ENCODE measurements at places on chromosomes 7 and 10.
A peak's percentile ranks its signal among the peaks of the same experiment; 100 is the strongest.

DNA sequence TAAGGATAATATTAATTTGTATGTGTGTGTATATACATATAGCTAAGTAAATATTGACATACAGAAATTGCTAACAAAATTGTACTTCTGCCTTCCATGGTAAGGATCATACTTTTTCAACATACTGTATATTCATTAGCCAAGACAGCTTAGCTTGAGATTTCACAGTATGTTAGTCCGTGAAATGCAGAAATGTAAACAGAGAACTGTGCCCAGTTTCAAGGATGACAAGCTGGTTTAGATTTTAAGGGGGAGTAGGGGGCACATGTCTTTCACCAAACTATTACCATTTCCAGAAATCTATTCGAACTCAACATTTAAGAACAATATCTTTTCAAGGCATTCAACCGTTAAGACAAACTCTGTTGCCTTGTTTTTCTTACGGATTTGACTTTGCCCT is 182.2 kb downstream of the SORCS1 start:
- H3K36me3 ChIP-seq: no peaks in the 10 kb centered on the region
- no peaks in the 10 kb centered on the region for H3K4me1 ChIP-seq
- peaks cover 4% of the 10 kb centered on the region for H3K27me3 ChIP-seq
- no peak for DNase-seq

- peak overlapping the region; percentile 80 for H3K27ac ChIP-seq
- peaks cover 15% of the 10 kb centered on the region for H3K36me3 ChIP-seq
- H3K27me3 ChIP-seq: peaks cover 23% of the 10 kb centered on the region
- peaks cover 37% of the 10 kb centered on the region for H3K4me1 ChIP-seq
- H3K4me3 ChIP-seq: no peak overlapping the region
- peak; percentile 72 for DNase-seq
Measured at GRCh38 chr10:79293841-79294581, 53.3 kb upstream of the PPIF start.

DNA sequence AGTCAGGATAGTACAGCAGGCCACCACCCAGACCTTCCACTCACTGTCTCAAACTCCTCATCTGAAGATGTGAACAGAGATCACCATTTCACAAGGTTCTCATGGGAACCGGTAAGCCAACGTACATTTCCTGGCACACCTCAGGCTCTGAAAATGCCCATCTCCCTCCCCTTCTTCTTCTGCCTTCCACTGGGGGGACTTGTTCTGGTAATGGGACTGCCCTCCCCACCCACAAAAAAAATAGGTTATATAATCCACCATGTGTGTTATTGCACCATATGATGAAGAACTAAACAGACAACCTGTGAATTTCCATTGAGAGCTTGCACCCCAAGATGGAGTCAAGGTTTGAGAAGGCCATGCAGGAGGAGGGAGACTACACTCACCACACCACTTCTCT is 42.1 kb upstream of the IKZF1 start:
- H3K4me1 ChIP-seq: no peaks in the 10 kb centered on the region
- H3K36me3 ChIP-seq: no peaks in the 10 kb centered on the region
- H3K27ac ChIP-seq: no peak overlapping the region
- H3K4me3 ChIP-seq: no peak overlapping the region
- DNase-seq: no peak

DNA sequence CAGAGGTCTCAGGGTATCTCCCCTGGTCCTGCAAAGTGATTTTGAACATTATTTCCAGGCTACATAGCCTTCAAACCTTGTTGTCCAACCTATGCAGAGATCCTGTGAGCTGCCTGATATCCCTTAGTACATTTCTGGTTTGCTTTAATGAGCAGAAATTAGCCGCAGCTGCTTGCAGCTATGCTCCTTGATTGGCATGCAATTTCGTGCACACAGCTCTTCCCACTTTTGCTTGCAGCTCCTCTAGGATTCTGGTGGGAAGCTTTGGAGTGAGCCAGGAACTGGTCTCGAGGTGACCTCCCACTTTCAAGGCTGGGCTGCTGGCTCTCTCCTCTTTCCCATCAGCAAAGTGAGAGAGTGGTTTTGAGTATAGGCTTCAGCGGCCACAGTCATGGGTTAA is 45.8 kb downstream of the OAT start:
- peaks cover 35% of the 10 kb centered on the region for H3K27me3 ChIP-seq
- DNase-seq: no peak
- no peaks in the 10 kb centered on the region for H3K36me3 ChIP-seq
- H3K4me1 ChIP-seq: no peaks in the 10 kb centered on the region
- no peak overlapping the region for H3K27ac ChIP-seq
- no peak overlapping the region for H3K4me3 ChIP-seq

DNA sequence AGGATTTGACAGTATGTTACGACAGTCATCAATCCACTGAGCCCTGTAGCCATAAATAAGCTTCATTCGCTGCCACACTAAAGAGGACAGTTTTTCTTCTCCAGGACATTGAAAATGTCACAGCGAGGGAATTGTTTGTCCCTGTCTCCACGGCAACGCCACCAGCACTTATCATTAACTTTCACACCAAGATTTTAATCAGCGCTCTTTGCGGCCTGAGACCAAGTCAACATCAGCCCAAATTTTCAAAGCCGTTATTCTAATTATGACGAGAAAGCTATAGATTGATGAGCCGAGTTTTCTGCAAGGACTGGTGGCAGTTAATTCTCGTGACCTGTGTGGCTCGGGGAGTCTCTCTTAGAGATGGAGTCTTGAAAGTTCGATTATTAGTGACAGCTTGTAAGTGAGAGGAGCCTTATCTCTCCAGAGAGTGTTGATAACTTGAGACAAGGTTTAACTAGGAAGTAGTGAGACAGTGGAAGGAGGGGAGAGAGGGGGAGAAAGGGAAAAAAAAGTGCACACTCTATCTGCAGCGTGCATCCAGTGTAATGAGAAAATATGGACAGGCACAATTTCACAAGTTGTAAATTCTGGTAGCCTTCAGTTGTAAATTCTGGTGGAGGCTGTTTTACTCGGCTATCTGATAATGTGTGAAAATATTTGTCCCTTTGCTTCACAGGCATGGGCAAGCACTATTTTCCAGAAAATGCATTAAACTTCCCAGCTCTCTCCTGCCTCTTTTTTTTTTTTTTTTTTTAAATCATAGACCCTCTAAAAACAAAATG is 473.3 kb downstream of the LRMDA start:
- H3K27ac ChIP-seq: no peak overlapping the region
- H3K27me3 ChIP-seq: peaks cover 19% of the 10 kb centered on the region
- no peak for DNase-seq

- no peak for DNase-seq
- peaks cover 9% of the 10 kb centered on the region for H3K27me3 ChIP-seq
- no peak overlapping the region for H3K27ac ChIP-seq
- 0 out of 2 replicates have a peak, but pooled peaks cover 6% of the 10 kb centered on the region for H3K4me1 ChIP-seq
- H3K4me3 ChIP-seq: no peak overlapping the region
- H3K36me3 ChIP-seq: no peaks in the 10 kb centered on the region
Measured at GRCh38 chr7:91789086-91789485, 91.4 kb downstream of the MTERF1 start.

DNA sequence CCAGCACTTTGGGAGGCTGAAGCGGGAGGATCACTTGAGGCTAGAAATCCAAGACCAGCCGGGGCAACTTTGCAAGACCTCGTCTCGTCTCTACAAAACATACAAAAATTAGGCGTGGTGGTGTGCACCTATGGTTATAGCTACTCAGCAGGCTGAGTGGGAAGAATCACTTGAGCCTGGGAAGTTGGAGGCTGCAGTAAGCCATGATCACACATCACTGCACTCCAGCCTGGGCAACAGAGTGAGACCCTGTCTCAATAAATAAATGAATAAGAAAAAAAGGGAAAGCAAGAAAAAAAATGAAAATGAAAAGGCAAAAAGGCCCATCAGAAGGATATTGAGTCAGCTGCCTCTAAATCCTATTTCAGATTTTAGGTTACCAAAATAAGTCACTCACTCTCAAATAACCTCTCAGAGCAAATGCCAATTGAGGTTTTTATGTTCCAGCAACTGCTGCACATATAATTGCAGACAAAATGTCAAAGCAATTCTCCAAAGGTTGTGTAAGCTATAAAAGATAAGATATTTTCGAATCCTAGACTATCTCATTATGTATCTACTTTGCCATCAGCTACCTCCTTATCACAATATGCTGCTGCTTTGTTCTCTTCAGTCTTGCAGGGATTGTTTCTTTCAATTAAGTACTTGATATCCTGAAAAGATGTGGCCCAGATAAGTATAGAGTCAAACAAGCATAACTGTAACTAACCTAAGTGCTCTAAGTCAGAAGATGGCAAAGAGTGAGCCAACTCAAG is 4.7 kb downstream of the BAZ1B start:
- no peak overlapping the region for H3K27ac ChIP-seq
- H3K4me1 ChIP-seq: peaks cover 39% of the 10 kb centered on the region
- H3K27me3 ChIP-seq: peaks cover 4% of the 10 kb centered on the region
- H3K36me3 ChIP-seq: peaks cover 39% of the 10 kb centered on the region
